ENCODE measurements at places on chromosomes 11 and 22.

GRCh38 chr11:59273373-59273841 lies 60.7 kb upstream of the MPEG1 start:
- DNase-seq = no peak

DNA sequence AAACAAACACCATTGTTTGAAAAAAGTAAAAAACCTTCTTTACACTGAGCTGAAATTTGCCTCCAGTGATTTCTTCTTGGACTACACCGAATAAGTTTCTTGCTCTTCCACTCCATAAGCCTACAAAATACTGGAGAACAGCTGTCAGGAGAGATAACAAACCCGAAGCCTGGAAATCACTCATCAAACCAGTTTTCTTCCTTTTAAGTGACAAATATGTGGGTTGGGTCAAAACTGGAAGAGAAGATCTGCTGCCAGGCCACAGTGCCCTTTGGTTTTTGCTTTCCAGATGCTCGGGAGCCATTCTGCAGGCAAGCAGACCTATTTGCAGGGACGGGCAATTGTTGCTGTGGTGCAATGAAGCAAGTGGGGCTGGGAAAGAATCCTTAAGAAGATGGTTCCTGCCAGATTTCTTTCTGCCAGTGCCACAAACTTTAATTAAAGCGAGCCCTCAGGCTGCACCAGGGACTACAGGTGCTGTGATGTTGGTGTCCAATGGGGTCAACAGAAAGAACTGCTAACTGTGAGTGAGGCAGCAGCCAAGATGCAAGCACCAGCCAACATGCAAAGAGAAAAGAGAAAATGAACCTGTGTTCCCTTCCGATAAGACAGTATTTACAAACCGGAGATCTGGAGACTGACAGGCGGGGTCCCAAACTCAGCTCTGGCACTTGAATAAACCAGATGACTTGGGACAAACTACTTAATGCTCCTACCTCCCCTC lies 44.8 kb upstream of the SMCO4 start:
- no peak for DNase-seq

DNA sequence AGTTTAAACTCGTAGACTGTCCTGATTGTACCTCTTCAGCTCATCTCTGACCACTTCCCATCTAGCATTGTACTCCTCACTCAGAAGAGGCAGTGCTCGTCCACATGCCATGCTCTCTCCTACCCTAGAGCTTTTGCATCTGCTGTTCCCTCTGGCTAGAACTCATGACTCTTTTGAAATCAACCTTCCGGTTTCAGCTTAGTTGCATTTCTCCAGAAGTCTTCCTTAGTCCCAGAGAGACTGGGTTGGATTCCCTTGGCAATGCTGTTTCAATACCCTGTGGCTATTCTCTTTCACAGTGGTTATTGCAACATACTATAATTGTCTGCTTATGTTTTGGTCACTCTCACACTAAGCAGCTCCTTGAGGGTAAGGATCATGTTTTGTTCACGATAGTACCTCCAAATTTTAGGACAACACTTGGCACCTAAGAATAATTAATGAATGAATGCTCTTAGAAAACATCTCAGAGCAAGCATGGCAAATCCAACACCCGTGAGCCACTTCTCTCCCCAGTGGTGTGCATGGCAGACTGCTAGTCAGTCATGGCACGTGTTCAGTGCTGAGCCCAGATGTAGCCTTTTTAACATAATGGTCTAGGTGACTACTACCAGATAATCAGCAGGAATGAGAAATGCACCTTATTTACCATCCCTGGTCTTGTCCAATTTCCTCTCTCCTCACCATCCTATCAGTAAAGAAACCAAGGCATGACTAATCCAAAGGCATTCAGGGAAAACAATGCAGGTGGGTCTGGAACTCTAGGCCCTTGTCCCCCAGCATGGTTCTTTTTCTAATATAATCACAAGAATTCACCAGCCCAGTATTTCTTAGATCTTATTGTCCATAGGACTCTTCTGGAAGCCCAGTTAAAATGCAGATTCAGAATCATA lies 14.5 kb downstream of the SEPTIN3 start:
- no peak for DNase-seq

DNA sequence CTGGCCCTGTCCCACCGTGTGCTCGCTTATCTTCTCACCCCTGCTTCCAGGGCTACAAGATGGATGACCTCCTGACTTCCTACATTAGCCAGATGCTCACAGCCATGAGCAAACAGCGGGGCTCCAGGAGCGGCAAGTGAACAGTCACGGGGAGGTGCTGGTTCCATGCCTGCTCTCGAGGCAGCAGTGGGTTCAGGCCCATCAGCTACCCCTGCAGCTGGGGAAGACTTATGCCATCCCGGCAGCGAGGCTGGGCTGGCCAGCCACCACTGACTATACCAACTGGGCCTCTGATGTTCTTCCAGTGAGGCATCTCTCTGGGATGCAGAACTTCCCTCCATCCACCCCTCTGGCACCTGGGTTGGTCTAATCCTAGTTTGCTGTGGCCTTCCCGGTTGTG lies 86.5 kb downstream of the MYO7A start:
- DNase-seq = no peak

DNA sequence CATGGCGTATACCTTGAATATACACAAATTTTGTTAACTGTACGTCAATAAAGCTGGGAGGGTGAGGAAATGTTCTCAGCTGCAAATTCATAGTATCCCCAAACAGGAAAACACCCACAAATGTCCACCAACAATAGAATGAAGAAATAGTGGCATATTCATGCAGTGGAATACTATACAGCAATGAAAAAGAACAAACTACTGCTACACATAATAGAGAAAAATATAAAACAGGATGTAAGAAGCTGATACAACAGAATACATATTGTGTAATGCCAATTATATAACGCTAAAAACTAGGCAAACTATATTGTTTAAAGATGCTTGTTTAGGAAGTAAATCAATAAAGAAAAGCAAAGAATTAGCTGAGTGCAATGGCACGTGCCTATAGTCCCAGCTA lies 81.5 kb downstream of the SIK3 start:
- DNase-seq = no peak

DNA sequence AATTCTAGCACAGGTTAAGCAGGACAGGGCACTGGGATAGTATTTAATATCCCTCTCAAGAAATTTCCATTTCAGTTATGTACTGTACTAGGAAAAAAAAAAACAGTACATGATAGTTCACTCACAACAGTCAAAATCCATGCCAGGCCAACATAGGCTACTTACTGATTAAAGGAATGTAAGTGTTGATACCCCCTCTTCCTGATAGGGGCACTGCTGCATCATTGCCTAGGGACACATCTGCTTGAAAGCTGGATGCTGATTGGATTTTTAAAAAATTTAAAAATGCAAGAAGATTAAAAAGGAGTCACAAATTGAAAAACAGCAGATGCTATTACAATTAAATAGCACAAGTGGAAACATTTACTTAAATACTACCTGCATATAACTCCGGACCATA lies 43.4 kb downstream of the APOL5 start:
- no peak for DNase-seq

DNA sequence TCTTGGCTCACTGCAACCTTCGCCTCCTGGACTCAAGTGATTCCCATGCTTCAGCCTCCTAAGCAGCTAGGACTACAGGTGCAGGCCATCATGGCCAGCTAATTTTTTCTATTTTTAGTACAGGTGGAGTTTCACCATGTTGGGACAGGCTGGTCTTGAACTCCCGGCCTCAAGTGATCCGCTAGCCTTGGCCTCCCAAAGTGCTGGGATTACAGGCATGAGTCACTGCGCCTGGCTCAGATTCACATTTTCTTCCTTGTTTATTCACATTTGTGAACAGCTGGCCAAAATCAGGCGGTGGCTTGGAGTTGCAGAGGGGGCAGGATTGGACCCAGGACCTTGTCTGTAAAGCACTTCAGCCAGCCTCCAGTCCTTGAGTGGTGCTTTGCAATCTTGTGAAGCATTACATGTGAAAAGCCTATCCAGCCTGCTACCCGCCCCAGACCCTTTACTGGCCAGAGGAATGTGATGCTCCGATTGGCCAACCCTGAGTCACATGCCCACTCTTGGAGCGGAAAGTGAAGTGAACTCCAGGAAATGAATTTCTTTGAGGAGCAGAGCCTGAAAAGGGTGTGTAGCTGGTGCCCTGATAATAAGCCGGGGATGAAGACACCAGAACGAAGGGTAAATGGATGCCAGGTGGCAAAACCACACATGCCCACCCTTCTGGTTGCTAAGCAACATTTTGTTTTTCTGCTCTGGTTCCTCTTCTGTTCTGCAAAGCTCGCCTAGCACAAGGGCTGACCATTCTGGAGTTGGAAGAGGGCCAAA lies 62.6 kb upstream of the PTPRJ start:
- no peak for DNase-seq

DNA sequence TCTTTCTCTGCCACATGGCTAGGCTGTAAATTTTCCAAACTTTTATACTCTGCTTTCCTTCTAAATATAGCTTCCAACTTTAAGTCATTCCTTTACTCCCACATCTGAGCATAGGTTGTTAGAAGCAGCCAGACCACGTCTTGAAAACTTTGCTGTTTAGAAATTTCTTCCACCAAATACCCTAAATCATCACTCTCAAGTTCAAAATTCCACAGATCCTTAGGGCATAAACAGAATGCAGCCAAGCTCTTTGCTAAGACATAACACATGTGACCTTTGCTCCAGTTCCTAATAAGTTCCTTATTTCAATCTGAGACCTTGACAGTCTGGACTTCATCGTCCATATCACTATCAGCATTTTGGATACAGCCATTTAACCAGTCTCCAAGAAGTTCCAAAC lies 749.9 kb downstream of the METTL15 start:
- no peak for DNase-seq

GRCh38 chr11:68837583-68838571 lies 3.8 kb downstream of the CPT1A start:
- DNase-seq = no peak

- DNase-seq = no peak
These were observed 110.6 kb downstream of the SCN3B start for GRCh38 chr11:123543797-123544196.

DNA sequence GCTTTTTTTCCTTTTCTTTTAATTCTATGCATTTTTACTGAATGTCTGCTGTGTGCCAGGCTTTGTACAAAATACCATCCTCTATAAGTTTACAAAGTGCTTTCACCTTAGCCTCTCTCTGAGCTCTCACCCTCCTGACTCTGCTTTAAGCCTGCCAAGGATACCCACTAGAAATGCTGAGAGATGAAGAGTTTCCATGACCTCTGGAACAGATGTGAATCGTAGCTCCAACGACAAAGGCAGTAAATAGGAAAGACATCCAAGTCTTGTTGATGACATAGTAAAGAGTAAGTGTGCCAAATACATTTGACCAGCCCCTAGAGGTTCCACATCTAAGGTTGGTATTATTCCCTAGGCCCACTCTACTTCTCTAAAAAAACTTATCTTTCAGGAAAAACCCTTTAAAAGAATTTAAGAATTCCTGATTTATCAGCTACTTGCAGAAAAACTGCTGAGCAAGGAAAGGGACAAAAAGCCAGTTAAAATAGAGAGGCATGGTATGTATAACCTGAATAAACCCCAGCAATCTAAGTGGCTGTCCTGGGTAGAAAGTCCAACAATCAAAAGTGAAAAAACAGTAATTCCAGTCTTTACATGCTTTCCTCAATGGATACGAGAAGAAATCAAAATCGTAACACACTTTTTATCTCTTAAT lies 45.4 kb downstream of the GAB2 start:
- DNase-seq = no peak

- no peak for DNase-seq
These were observed 44.0 kb downstream of the GRAMD1B start for GRCh38 chr11:123473941-123474677.

DNA sequence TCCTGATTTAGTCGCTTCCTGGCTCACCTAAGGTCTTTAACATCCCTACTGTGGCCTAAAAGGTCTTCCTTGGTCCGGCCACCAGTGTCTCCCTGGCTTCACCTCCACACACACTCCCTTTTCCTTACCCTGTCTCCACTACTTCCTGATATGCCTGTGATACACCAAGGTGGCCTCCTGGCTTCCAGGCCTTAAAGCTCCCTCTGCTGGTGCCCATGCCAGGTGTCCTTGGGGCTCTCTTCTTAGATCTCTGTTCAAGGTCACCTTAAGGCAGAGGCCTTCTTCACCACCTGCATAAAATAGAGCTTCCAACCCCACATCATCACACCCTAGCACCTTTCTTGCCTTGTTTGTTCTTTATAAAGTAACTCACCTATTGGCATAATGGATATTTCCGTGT lies 787.7 kb downstream of the NTM start:
- DNase-seq = no peak

- DNase-seq = no peak
These were observed 82.0 kb downstream of the KIRREL3 start for GRCh38 chr11:126918556-126918955.

GRCh38 chr11:117221775-117222517 lies 9.9 kb downstream of the PCSK7 start:
- no peak for DNase-seq

DNA sequence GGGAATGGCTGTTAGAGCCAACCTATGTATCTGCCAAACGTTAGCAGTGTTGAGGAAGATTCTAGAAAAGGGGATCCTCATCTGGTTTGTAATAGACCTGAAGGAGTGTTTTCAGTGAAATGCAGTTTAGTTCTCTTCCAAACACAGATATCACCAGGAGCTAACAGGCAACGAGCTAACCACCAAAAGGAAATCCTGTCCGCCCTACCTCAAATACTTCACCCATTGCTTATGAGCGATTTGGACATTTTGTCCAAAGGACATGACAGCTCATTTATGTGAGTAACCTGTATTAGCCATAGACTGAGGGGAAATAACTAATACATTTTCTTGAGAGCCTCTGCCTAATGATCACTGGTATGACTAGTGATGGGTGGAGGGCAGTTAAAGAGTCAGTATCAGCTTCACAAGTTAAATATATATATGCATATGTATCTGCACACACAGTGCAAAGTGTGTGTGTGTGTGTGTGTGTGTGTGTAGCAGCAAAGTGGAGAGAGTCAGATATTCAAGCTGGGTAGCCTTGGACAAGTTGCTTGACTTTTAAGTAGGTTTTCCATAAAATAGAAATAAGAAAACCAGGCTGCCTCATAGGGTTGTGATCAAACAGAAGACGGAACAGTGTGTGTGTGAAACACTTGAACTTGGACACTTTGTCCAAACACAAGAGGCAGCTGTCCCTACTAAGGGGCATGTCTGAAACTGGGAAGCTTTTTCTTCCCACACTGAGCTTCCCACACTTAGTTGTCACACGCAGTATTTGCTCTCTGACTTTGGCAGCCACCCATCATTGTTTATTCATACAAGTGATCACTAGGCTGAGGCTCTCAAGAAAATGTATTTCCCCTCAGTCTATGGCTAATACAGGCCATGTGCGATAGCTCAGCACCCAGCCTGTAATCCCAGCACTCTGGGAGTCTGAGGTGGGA lies 940 bp upstream of the C11orf91 start:
- no peak for DNase-seq

DNA sequence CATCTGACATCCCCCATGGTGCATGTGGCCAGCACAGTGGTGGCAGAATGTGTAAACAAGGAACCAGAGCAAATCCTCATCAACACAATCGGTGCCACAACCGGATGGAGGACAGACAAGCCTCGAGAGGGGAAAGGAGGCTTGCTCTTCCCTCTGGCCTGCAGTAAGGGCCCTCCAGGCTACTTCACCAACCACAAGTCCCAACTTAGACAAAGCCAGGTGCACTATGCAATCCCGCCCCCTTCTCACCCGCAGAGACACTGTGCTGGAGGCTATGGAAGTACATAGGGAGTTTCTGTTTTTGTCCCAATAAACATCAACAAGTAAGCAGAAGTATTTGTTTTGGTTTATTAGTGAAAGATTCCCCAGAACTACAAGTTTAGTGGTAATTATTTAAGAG lies 54.3 kb downstream of the SPATA19 start:
- DNase-seq = no peak
